ENCODE measurements at places on chromosomes 11 and 22.

DNA sequence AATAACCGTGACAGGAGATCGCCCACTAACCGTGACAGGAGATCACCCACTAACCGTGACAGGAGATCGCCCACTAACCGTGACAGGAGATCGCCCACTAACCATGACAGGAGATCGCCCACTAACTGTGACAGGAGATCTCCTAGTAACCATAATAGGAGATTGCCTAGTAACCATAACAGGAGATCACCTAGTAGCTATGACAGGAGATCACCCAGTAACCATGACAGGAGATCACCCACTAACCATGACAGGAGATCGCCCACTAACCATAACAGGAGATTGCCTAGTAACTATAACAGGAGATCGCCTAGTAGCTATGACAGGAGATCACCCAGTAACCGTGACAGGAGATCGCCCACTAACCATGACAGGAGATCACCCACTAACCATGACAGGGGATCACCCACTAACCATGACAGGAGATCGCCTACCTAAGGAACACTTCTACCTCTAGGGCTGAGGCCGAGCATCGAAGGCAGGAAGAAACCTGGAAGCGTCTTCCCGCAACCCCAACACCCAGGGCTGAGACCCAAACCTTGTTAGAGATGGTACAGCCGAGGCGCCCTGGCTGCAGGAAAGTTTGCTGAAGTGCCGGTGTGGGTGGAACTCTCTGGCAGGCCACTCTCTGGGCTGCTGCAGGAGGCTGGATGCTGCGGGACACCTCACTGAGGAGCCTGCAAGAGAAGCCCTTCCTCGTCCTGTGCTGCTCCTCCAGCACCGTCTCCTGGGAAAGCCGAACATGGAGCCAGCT, 67.5 kb upstream of the THY1 start:
- peaks cover 54% of the 10 kb centered on the region for H3K27me3 ChIP-seq
- H3K27ac ChIP-seq: no peak overlapping the region
- H3K36me3 ChIP-seq: no peaks in the 10 kb centered on the region
- DNase-seq: no peak
- no peak overlapping the region for H3K4me3 ChIP-seq

GRCh38 chr22:47121791-47122190, 359.3 kb downstream of the TBC1D22A start:
- no peak overlapping the region for H3K27ac ChIP-seq
- peaks cover 4% of the 10 kb centered on the region for H3K4me1 ChIP-seq
- no peaks in the 10 kb centered on the region for H3K27me3 ChIP-seq
- no peak for DNase-seq

- H3K4me1 ChIP-seq: peaks cover 8% of the 10 kb centered on the region
- no peak overlapping the region for H3K4me3 ChIP-seq
- no peak overlapping the region for H3K27ac ChIP-seq
- H3K36me3 ChIP-seq: peaks cover 5% of the 10 kb centered on the region
- DNase-seq: no peak
Measured at GRCh38 chr11:38274031-38274430, 1676.0 kb upstream of the RAG2 start.

- H3K4me1 ChIP-seq: no peaks in the 10 kb centered on the region
- no peak for DNase-seq
- no peaks in the 10 kb centered on the region for H3K36me3 ChIP-seq
- H3K4me3 ChIP-seq: no peak overlapping the region
- no peaks in the 10 kb centered on the region for H3K27me3 ChIP-seq
Measured at GRCh38 chr11:102985850-102986249, 30.3 kb upstream of the MMP13 start.

GRCh38 chr11:6864438-6864837, 1.6 kb downstream of the OR10A2 start:
- no peak for DNase-seq
- no peak overlapping the region for H3K4me3 ChIP-seq
- H3K27me3 ChIP-seq: no peaks in the 10 kb centered on the region

Measured in mesothelial cell of epicardium (in vitro differentiated cells).